ENCODE measurements at places on chromosomes 3 and 15.

GRCh38 chr3:72071624-72072023 is 286.7 kb upstream of the PROK2 start:
- no peak for DNase-seq

DNA sequence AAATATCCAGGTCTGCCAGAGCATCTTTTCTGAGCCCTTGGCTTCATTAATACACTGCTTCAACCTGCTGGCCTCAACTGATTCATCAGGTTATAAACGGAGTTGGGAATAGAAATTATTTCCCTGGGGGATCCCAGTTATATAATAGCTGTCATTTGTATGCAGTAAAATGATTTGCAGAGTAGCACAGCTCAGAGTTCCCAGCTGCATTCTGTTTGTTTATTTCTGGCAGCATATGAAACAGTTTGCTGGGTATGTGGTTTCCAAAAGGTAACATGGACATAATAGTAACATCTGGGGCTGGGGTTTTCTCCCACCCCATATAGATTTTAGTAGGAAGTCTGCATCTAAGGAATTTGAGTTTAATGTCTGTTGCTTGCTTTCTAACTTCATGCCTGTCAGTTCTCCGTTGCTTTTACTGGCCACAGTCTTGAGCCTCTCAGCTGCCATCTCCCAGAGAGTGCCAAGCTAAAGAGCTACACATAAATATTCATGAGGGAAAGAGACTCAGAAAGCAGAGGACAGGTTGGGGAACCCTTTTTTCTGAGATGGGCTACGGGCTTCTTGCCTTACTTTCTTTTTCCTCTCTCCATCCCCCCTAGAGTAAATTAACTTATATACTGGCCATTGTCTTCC is 124.6 kb downstream of the TMEM108 start:
- no peak for DNase-seq

DNA sequence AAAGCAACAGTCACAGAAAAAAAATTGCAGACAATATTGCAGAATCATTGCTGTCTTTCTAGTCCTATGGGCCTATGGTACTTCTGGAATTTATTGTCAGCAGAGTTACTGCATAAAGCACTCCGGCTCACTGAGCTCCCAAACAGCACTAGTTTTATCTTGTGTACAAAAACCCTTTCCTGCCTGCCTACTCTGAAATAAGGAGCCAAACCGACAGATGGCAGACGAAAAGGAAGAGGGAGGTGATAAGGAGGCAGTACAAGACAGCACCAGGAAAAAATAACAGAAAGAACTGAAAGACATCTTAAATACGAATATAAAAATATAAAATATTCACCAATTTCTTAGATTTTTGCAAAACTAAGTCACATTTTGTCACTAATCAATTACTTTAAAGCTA is 15.6 kb downstream of the HERC1 start:
- no peak for DNase-seq

DNA sequence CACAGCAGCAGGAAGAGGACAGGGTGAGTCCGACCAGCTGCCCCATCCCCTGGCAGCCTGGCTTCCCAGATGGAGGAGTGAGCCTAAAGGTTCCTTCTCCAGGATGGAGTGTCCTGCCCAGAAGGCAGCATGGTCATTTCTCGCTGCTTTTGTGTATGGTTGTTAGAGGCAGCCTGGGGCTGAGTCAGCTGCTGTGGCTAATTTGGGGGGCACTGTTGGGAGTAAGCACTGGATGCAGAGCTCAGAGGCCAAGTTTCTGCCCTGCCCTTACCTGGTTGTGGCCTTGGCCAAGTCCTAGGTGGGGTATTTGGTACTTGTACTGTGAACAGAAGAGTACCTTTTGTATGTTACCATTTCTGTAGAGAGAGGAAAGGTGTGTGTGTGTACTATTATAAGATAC is 78.6 kb downstream of the ADAMTS7 start:
- no peak for DNase-seq

- no peak for DNase-seq
These were observed 293.9 kb upstream of the PROK2 start for GRCh38 chr3:72078676-72079368.

- no peak for DNase-seq
These were observed 156.3 kb upstream of the UBE2E1 start for GRCh38 chr3:23649448-23649847.

DNA sequence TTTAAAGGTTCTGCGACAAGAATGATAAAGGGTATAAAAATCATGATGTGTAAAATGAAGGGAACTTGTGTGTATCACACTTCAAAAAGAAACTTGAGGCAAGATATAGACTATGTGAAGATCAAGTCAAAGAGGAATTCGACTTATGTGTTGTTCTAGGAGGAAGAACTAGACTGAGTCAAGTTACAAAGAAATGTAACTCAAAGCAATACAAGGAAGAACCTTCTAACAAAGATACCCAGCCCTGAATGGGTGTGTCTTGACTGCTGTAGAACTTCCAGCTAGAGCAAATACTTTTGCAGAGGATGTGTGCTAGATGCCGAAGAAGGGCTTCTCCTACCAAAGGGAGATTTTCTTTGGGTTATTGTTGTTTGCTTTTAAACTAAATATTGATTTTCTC is 2.4 kb downstream of the SLC49A4 start:
- DNase-seq: no peak

DNA sequence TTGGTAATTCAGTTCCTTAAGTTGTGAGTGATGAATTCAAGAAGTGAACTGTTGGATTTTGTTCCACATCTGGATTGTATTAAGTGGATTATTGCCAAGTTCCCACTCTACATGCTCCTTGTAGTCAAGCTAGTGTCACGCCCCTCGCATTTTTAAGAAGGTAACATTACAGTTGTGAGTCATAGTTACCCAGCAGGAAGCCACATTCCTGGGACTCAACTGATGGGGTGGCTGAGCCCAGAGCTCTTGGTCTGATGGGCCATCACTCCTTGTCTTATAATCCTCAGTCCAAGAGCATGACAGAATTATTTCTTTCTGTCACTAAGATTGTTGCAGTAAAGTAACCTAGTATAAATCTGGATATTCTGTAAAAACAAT is 102.7 kb downstream of the PTPRG start:
- no peak for DNase-seq

DNA sequence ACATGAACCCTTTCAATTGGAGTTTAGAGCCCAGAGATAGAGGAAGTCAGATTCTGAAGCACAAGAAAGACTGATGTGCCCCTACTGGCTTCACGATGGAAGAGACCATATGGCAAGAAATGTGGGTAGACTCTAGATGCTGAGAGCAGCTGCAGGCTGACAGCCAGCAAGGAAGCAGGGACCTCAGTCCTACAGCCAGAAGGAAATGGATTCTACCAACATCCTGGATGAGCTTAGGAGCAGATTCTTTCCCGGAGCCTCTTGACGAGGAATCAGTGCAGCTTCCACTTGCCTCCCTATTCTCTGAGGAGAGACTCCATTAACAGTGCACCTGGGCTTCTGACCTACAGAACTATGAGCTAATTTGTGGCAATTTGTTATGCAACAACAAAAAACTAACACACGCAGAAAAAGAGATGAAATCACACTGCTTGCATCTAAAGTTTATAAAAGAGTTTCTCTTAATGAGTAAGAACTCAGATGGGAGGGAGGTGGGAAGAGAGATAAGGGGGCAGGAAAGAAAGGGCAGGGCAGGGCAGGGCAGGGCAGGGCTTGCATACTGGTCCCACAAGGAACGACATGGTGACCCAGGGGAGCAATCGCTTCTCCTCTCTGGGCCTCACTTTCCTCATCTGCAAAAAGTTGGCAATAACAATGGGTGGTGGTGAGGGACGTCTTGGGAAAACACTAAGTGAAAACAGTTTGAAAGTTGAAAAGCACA is 440.9 kb downstream of the FOXP1 start:
- peak; percentile 57 for DNase-seq

- DNase-seq: no peak
These were observed 130.3 kb downstream of the LIPC start for GRCh38 chr15:58562135-58562534.

DNA sequence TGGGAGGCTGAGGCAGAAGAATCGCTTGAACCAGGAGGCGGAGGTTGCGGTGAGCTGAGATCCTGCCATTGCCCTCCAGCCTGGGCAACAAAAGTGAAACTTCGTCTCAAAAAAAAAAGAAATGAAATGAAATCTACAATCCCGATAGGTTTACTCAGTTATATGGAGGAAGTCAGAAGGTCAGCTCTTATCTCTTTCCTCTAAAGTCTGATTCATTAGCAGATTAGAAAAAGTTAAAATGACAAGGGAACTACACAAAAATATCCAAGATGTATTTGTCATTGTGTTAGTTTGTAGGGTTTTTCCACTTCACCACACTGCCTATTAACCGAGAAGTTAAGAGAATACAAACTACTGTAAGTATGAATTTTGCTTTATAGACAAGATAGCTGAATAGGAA is 420.6 kb downstream of the SHQ1 start:
- DNase-seq: no peak

- no peak for DNase-seq
These were observed 89.4 kb upstream of the RGMA start for GRCh38 chr15:93178371-93178770.

DNA sequence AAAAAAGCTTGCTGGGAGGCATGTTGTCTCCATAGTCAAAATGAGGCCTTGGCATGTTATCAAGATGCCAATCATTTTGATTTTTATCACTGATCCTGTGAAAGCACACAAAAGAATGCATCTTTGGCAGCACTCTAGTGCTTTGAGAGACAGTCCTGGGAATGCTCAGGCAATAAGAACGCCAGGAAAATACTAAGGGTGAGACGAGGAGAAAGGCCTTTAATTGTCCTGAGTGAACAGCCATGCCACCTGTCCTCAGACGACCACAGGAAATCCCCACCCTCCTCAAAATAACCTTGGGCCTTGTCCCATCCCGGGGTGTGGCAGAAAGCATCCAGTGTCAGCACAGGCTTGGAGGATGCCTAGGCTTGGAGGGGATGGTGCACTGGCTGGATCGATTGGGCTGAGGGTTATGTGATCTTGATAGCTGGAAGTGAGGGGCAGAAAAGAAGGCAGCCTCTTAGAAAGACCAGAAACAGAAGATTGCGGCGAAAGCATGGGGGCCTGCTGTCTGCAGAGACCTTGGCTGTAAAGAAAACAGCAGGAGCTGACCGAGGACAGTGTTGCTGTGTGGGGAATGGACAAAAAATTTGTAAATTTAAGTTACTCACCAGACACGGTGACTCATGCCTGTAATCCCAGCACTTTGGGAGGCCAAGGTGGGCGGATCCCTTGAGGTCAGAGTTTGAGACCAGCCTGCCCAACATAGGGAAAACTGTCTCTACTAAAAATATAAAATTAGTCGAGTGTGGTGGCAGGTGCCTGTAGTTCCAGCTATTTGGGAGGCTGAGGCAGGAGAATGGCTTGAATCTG is 7.3 kb downstream of the TMEM158 start:
- no peak for DNase-seq

DNA sequence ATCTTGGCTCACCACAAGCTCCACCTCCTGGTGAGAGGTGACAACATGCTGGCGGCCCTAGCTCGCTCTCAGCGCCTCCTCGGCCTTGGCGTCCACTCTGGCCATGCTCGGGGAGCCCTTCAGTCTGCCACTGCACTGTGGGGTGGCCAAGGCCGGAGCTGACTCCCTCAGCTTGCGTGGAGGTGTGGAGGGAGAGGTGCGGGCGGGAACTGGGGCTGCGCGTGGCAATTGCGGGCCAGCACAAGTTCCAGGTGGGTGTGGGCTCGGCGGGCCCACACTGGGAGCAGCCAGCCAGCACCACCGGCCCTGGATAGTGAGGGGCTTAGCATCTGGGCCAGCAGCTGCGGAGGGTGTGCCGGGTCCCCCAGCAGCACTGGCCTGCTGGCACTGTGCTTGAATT is 275.7 kb upstream of the P2RY1 start:
- no peak for DNase-seq

GRCh38 chr3:196712514-196713413 is 587 bp downstream of the PIGX start:
- no peak for DNase-seq

DNA sequence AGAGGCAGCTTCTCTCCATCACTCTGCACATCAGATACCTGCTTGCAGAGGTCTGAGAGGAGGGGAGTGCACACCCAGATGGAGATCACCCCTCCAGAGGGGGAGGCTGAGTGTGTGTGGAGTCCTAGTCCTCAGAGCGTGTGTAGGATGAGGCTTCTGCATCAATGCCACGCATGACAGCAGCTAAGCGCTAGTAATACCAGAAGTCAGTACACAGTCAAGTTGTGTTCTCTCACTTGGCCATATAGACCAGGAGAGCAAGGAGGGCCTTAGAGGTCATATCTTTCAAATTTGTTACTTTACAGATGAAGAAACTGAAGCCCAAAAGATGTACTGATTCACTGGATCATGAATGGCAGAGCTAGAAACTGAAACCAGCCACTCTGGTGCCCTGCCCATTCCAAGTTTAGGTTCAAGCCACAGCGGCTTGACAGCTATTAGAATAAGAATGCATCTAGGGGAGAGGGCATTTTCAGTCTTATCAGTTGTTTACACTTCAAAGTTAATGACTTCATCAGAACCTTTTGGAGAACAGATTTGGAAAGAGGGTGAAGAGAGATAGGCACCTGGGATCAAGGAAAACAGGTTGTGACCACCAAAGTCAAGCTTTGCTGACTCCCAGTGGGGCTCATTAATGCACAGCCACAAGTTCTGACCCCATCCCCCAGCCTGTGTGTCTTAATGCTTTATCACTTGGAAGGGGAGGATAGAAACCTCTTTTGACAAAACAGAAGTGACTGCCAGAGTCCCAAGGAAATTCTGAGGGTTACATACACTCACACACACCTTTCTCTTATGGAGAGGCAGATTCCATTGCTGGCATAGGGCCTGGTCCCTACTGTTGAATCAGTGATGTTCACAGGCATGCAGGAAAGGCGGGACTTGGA is 310.3 kb downstream of the CHST2 start:
- DNase-seq: no peak

DNA sequence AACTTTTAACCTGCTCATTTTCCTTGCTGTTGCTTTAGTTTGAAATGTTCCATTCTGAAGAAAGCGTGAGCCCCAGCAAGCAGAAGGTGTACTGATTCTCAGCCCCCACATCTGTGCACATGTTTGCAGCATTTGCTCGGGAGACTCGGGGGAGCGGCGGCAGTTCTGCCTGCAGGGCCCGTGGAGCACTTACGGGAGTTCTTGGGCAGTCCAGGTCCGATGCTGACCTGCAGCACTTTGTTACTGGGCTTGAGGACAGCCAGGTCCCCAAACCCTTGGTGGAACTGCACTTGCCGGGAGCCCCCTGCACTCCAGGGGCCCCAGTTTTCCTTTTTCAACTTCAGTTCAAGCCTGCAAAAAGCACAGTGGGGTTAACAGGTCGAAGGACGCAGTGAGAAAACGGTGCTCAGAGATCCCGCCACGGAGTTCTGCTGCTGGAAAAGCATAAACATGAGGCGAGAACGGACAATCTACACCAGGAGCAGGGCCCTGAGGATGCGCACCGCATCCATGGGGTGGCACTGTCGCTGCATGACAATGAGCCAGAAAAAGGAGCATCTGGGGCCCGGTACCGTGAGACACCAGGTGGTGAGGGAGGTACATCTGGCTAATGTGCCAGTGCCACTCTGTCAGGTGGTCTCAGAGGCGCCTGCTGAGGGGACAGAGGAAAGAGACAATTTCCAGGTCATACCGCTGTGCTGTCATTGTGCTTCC is 45.6 kb upstream of the LDHAL6B start:
- peak; percentile 59 for DNase-seq

All from SHP77 treated with DMSO at 0.1 percent for 48 hours (cell line).